Stimulated activated CD8-positive, alpha-beta memory T cell treated with anti-CD3 and anti-CD28 coated beads, Interleukin-15, amount 100 ng/mL, for 4 hours (primary cell): ENCODE measurements at places on chromosomes 5 and 9.

DNA sequence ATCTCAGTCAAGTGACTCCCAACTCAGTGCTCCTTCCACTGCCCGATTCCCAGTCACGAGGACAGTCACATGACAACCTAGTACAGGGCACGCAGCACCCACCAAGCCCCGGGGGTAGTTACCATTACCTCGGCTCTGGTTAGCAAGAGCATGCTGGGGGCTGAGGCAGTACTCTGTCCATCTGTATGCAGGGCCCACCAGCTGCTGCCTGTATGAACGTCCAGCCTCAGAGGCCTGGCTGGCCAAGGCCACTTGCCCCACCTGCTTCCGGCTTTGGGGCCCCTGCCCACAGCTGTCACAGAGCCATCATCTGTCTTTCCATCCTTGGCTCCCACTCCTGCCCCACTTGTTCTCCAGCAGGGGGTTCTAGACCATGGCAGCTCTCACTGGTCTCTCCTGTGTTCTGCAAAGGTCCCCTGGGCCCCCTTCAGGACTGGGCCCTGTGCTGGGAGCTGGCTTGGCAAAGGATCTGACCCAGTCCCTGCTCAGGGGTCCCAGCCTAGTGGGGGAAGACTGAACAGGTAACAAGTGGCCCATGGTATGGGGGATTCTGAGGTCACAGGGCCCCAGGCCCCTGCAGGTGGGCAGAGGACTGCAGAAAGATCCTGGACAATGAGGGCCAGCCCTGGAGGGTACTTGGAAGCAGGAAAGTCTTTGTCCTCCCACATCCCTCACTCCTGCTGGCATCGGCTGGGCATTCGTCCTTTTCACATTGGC lies 3.3 kb downstream of the RPL35 start:
- DNase-seq = no peak

DNA sequence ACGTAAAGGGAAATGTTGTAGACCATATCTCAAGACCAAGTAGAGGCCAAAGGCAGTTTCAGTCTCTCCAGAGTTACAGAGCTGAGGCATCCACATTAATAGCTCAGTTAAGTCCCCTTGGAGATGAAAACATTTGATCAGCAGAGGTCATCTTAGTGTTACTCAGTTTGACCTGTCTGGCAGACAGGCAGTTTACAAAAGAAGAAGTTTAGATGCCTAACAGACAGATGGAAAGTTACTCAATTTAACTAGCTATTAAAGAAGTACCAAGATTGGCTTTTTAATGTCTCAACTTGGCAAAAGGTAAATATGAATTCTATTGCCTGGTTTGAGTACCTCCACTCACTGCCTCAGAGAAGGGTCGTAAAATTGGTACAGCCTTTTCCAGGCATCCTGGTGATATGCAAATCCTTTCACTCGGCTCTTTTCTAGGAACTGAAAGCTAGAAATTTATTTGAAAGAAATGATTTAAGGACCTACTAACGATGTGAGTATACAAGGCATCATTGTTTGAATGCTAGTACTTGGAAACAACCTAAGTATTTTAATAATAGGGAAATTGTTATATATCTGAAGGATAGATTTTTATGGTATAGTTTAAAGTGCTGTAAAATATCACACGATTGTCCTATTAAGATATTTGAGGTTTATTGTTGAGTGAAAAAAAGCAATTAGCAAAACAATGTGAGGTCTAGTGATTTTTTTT lies 14.8 kb downstream of the ACO1 start:
- no peak for DNase-seq

- DNase-seq = no peak
Observed at GRCh38 chr5:145906401-145906800, 30.0 kb upstream of the SH3RF2 start.

DNA sequence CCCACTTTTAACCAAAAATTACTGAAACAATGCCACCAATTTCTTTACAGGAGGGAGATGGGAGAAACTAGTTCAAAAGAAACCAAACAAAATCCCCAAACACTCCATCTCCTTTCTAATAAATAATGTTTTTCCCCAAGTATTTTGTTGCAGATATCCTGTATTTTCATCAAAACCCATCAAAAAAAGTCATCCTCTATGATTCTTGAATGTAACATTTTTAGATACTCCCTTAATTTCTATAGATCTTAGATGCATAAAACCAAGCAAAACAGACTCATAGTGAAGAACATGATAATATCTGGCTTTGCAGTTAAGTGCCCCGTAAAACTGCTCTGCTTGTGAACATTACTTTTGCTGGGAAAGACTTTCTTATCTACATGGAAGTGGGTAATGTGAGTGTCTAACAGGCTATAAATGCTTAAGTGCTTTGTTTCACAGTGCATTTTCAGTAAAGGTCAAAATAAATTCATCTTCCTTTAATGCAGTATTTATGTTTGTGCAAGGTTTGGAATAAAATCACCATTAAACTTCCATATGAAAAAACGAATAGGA lies 77.3 kb upstream of the TBCA start:
- no peak for DNase-seq

DNA sequence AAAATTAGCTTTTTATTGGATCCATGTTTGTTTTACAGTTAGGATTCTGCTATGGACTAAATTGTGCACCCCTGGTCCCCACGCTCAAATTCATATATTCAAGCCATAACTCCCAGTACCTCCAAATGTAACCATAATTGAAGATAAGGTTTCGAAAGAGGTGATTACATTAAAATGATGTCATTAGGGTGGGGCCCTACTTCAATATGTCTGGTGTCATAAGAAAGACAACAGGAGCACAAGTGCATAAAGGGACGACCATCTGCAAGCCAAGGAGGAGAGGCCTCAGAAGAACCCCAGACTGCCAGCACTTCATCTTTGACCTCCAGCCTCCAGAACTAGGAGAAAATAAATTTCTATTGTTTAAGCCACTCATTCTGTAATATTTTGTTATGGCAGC lies 7.4 kb upstream of the HNRNPA0 start:
- no peak for DNase-seq

DNA sequence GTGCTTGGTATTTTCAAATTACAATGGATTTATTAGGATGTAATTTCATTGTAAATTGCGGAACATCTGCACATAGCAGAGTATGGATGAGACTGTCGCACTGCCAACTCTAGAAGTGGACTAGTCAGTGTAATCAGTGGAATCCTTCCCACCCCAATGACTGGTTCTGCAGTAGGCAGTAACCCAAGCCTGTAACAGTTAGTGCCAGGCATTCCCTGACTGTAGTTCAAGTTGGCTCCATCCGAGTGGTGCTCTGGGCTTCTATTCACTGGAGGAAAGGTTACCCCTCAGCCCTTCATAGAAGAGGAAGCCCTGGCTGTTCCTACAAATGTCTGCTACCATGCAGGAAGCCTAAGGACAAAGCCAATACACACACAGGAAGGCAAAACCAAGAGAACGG lies 23.2 kb downstream of the AK3 start:
- no peak for DNase-seq

GRCh38 chr9:132754236-132754635 lies 84.0 kb downstream of the GTF3C4 start:
- no peak for DNase-seq

DNA sequence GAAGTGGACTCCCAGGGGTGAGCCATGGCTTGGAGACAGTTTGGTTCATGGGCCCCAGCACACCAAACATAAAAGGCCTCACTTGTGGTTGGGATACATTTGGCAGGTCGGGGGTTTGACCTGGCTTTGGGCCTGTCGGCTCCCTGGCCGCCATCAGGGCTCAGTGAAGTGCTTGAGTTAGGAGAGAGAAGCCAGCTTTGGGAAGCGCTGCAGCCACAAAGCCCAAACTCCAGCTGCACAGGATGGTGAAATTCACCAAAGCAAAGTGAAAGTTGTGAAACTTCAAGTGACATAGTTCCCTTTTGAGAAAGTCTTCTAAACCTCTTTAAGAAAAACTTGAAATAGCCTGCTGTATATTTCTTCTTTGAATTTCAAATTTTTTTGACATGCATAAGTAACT lies 27.5 kb downstream of the SLC46A2 start:
- DNase-seq = no peak

DNA sequence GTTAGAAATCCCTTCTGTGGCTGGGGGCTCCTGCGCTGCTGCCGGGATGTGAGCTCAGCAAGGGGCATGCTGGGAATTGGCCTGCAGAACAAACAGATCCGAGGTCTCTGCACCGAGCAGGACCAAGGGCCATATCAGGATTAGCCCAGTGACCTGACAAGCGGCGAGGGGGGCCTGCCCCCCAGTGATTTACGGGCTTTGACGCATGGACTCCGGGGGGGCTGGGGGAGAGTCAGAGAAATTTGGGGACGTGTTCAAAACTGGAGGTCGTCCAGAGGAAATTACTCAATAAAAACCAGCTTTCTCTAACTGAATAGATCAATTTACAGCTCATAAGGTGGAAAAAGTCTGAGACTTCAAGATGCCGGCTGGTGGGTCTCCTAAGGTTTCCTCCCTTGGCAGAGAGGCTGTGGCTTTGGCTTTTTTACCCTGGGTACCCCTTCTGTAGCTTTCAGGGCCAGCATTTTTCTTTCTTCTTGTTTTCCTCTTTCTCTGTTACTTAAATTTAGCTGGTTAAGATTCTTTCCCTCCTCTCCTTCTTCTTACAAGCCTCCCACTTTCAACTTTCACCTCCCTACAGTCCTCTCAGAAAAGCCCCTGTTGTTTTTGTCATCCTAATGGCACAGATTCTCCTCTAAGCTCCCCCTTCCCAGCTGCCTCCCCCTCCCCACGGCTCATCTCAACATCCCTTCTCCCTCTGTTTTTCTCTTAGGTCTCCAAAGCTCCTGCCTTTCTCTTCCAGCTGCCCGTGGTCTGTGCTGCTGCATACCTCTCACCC lies 551.0 kb downstream of the CCDC171 start:
- DNase-seq = no peak

DNA sequence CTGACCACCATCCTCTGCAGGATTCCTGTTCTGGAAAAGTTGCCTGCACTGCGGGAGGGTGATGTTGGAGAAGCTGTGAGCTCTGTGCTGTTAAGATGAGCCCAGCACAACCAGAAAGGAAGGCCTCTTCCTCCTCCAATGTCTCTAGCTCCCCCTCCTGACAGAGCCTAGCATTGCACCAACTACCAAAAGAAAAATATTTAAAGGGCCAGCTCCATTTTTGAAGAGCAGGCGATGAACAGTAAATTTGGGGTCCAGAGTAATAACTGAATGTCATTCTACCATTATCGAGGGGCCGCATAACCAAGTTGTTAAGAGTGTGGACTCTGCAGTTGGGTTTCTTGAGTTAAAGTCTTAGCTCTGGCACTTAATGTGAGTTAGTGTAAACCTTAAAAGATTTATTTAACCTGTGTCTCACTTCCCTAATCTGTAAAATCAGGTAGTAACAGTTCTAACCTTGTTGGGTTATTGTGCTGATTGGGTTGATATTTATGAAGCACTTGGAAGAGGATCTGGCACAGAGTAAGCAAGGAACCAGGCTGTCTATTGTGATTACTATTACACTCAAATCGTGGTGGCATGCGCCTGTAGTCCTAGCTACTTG lies 3.9 kb downstream of the TEX53 start:
- peak; percentile 16 for DNase-seq

GRCh38 chr9:123129423-123129822 lies 96.0 kb downstream of the GPR21 start:
- DNase-seq = no peak

GRCh38 chr9:18971404-18971803 lies 61.6 kb downstream of the SAXO1 start:
- no peak for DNase-seq

- no peak for DNase-seq
Observed at GRCh38 chr5:81428861-81429260, 34.9 kb upstream of the ACOT12 start.

DNA sequence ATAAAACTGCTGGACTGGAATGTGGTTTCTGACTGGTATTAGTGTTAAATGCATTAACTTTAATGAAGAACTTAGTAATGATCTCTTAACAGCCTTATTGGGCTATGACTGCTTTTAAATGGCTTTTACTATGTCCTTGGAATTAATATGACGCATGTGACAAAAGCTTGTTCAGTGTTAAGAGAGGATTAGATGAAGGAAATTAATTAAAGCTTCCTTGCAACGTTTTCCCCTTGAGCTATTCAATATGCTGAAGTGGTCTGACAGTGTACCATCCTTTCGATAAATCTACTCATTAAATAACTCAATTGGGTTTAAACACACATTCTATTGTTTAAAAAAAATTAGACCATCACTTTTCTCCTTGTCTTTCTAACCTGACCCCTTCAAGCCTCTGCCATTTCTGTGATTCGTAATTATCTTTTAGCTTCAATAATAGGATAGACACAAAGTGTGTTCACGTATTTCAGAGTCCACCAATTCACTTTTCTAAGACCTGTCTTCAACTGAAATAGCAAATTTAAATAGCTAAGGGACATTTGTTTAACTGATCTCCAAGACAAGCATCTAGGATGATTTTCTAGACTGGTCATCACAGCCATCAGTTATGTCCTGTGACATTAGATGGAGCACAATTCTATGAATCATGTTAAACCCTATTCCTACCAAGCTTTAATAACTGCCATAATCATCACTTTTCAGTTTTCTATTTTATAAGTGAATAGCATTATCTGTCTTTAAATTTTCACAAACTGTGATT lies 1258.0 kb upstream of the CDH9 start:
- no peak for DNase-seq

DNA sequence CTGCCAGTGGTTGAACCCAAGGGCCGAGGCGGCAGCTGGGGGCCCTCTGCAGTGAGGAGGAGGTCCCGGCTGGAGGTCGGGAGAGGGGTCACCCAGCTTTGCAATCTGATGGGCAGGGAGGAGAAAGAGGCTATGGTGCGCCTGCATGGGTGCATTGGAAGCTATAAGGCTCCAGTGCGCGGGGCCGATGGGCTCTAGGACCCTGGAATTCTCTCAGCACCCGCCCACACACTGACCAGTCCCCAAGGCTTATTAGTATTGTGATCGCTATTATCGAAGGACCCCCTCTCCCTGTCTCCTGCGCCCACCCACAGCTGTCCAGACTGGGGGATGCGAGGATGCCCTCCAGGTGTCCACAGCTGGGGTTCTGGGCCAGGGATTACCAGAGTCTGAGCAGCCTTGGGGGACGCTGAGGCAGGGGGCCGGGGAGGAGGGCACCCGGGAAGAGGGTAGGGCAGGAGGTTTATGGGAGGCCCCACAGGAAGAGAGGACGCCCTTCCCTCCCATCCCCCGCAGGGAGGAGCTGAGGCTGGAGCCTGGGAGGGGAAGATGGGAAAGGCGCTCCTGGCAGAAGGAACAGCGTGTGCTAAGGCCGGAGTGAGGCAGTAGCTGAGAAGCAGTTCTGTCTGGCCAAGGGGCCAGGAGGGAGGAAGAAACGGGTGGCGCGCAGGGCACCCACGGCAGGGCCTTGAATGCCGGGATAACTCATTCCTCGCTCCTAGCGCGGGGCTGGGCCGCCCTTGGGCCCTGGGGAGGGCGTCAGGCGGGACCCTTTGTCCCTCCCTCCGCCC lies 24.2 kb downstream of the C9orf50 start:
- DNase-seq = no peak
